ENCODE measurements at places on chromosomes 12 and 14. TPM values are rescaled to one million over a fixed set of nuclear protein-coding genes. Genes with fewer than 3 reads are reported as not detected.

- DNase-seq = no peak
Observed at GRCh38 chr14:59175404-59175803, 13.1 kb upstream of the DAAM1 start.

DNA sequence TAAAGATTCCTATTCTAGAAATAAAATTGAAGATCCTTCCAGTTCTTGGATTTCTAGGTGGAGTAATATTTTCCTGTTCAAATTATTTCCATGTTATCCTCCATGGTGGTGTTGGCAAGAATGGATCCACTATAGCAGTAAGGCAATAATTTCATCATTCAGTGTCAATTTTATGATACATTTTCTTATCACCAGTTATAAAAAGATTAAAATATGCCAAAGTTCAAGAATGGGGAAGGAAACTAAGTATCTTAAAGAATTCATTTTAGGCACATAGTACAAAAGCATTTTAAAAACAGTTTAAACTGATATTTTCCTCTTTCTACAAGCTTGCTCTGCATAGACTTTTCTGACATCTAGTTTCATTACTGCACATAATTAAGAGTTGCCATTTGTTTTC, 19.1 kb downstream of the SYCP3 start:
- no peak for DNase-seq

The KCNH5 gene
- polyA plus RNA-seq = not detected

The HCAR2 gene
- not detected for polyA plus RNA-seq

The NTS gene
- polyA plus RNA-seq = not detected

DNA sequence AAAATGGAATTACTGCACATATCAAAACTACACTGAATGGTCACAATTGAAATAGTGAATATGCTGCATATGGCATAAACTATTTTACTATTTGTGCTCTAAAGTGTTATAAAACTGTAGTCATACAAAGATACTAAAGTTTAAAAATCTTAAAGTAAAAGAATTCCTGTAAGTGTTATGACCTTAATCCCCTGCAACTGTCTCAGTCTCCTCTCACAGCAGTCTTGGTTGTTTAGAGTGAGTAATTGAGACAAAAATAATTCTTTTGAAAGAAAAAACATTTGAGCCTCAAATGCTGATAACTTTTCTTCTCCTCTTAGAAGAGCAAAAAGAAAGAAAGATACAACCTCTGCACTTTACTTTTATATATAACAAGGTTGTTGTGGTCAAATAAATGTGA, 99.9 kb downstream of the SYT1 start:
- no peak for DNase-seq

DNA sequence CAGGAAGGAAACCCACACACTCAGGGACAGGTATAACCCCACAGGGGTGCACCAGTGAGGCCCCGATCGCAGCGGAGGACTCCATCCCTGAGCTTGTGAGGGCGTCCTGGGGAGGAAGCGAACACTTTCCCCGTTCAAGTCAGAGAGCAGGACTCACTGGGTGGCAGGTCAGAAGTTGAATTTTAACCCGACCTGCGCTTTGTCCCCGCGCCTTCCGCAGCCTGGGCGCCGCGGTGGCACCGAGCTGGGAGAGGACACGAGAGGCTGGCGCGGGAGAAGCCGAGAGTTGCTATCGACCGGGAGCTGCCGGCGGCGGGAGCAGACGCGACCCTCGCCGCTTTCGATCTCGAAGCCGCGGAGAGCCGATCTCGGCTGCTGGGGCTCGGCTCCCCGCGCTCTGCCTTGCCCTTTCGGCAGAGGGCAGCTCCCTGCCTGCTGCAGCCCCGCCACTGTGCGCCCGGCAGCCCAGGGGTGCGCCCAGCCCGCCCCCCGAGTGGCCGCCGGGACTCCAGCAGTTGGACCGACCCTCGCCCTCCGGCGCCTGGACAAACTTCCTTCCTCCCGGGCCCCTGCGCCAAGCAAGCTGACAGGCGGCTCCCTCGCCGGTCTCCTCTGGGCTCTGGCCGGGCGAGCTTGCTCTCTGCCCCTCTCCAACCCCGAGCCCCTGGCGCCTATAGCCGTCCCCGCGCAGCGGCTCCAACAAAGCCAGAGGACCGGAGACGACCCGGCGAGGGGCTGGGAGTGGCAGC, 918 bp downstream of the LIN7A start:
- DNase-seq = no peak

GRCh38 chr14:64644629-64645028, 59.6 kb upstream of the PLEKHG3 start:
- DNase-seq = no peak

- DNase-seq = no peak
Observed at GRCh38 chr14:92848887-92849286, 54.8 kb downstream of the GOLGA5 start.

- no peak for DNase-seq
Observed at GRCh38 chr14:59320763-59321625, 132.5 kb downstream of the DAAM1 start.

DNA sequence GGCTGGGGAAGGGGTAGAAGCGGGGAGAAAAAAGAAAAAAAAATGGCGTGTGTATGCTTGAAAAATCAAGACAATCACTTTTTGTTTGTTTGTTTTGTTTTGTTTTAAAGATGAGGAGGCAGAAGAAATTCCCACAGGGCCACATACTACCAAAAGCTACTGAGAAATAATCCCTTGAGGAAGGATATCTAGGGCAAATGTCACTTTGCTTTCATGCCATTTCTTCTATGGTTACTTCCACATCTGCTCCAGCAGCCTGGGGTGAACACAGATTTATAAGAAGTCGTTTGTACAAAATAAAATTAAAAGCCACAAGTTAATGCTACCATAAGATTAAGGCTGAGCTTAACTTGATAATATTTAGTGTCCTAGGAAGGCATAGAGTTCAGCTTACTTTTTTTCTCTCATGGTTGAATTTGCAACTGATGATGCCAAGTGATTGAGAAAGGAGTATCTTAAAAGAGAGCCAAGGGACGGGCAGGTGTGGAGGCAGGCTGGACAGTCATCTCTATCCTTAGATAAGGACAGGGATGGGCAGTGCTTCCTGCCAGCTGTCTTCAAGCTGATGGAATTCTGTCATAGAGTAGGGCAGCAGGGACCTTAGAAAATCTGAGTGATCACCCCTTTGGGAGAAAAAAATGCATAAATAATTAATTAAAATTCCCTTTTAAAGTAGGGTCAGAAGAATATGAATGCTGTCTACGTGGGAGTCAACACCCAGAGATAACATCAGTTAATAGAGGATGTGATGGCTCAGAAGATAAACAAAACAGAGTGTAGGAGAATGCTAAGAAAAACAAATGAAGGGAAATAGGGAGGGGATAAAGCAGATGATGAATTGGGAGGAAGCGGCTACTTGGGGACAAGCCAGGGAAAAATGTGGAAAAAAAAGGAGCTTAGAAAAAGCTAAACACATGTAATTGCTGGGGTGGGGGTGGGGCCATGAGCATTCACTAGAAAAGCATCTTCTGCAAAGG, 57.1 kb downstream of the DYRK2 start:
- DNase-seq = no peak

- DNase-seq = no peak
Observed at GRCh38 chr12:29286081-29286790, 94.7 kb downstream of the ERGIC2 start.

The DHRS4 gene
- polyA plus RNA-seq = 33.8 TPM

- no peak for DNase-seq
Observed at GRCh38 chr14:34596891-34597290, 33.1 kb downstream of the SNX6 start.

- no peak for DNase-seq
Observed at GRCh38 chr14:95204705-95205104, 47.4 kb upstream of the DICER1 start.

GRCh38 chr12:121582583-121583333, 1.9 kb upstream of the KDM2B start:
- DNase-seq = no peak

DNA sequence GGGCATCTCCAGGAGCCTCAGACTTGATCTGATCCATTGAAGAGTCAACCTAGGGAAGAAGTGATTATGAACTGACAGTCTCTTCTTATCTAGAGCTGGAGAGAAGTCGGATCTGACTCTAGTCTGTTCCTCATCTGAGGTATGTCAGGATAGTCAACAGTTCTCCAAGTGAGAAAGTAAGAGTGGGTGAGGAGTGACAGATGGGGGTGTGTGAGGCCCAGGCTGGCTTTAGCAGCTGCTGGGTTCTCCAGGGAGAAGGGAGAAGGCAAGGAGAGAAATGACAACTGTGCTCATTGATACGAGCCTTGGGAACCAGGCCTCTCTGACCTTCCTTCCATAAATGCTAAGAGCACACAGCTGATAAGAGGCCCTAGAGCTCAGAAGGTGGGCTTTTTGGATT, 53.3 kb downstream of the IRAK3 start:
- DNase-seq = no peak

- DNase-seq = no peak
Observed at GRCh38 chr14:91270619-91271018, 26.1 kb upstream of the GPR68 start.

The TMEM30B gene
- polyA plus RNA-seq = 0.91 TPM

The GLIPR1L2 gene
- 0.84 TPM for polyA plus RNA-seq

GRCh38 chr14:104290756-104291122, 152.4 kb downstream of the KIF26A start:
- DNase-seq = no peak

DNA sequence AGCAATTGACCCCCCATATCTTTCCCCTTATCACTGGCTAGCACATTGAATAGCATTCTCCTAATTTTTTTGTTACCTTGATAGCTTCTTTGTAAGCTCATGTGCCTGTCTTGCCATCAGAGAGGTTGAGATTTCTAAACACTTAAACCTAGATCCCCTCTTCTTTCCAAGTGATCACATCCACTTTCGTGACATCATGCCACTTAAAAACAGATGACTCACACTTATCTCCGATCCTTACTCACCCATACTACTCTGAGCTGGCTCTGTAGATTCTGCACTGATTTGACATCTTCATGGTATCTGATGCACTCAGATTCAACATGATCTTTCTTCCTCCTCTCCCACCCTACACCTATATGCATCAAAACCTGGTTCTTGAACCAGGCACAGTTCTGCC, 10.5 kb downstream of the GPR137C start:
- DNase-seq = no peak

- no peak for DNase-seq
Observed at GRCh38 chr14:33682760-33683159, 268.1 kb downstream of the EGLN3 start.

GRCh38 chr12:122847921-122848421, 12.7 kb downstream of the HIP1R start:
- DNase-seq = no peak

DNA sequence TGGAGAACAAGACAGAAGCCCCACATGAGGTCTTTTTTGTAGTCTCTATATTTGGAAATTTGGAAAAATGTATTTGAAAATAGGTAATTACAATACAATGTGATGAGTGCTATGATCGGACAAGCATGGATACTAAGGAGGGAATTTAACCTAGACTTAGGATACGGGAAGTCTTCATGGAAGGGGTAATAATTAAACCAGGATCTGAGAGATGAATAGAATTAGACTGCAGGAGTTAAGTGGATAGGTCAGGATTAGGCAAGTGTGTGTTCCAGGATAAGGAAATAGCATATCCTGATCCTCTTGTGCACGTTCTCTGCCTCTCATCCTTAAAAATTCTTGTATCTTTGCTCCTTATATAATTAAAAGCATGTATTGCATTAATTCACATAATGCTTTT, 223.3 kb upstream of the PRICKLE1 start:
- DNase-seq = no peak

The MMP14 gene
- not detected for polyA plus RNA-seq

The DBX2 gene
- not detected for polyA plus RNA-seq
